ENCODE measurements at places on chromosomes 3 and 15. TPM values are rescaled to one million over a fixed set of nuclear protein-coding genes. Genes with fewer than 3 reads are reported as not detected.

The COMMD2 gene
- total RNA-seq, result 53.3 TPM

GRCh38 chr3:105722943-105723556, 145.8 kb downstream of the CBLB start:
- DNase-seq, result no peak

GRCh38 chr3:39960515-39961191, 151.2 kb downstream of the MYRIP start:
- DNase-seq, result no peak

DNA sequence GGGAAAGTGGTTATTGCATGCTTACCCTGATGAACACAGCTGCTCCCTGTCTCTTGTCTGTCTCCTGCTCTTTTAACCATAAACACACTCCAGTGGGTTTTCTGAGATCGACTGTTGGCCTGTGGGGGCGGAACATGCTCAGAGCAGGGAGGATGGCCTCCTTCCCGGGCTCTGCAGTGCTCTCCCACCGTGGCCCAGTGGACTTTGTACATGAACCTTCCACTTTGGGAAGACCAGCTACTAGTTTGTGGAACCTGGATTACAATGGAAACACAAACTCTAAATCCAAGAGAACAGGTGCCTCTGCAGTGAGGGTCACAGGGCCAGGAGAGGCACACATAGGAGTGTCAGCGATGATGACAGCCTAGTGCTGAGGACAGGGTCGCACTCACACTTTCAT, 56.5 kb downstream of the KLF13 start:
- DNase-seq, result no peak

GRCh38 chr15:57518779-57519405, 72.8 kb upstream of the MYZAP start:
- DNase-seq, result no peak

DNA sequence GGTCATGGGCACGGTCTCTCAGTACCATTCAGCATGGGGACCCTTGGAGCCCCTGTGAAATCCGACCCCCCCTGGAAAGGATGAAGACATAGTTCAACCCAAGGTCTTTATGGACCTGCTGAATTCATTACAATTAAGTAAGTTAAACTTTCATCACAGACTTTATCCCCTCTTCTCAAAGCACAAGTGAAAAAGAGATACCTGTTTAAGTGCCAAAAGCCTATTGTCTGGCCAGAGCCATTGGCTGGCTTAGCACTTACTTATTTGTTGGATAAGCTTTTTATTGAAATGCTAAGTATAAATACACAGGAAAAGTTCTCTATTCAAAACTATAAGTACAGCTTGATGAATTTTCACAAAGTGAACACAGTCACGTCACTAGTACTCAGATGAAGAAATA, 128.4 kb upstream of the NR2E3 start:
- no peak for DNase-seq

GRCh38 chr3:11641316-11641682, 2.4 kb downstream of the VGLL4 start:
- no peak for DNase-seq

The SMARCC1 gene
- 40.8 TPM for total RNA-seq

GRCh38 chr3:15336057-15336456, 3.7 kb upstream of the SH3BP5 start:
- no peak for DNase-seq

DNA sequence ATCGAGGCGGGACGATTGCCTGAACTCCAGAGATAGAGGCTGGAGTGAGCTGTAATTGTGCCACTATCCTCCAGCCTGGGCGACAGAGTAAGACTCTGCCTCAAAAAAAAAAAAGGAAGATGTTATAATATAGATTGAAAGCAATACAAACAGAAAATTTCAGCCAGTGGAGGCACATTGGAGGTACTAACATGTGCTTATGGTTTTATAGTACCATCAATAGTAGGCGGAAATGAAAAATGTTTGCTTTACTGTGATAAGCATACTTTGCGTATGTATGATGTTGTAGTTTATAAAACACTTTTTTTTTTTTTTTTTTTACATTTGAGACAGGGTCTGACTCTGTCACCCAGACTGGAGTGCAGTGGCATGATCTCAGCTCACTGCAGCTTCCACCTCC, 8.8 kb downstream of the RAD54L2 start:
- DNase-seq, result no peak

The PIERCE2 gene
- total RNA-seq, result 3.7 TPM

The DYNLT2B gene
- total RNA-seq, result 15.4 TPM

DNA sequence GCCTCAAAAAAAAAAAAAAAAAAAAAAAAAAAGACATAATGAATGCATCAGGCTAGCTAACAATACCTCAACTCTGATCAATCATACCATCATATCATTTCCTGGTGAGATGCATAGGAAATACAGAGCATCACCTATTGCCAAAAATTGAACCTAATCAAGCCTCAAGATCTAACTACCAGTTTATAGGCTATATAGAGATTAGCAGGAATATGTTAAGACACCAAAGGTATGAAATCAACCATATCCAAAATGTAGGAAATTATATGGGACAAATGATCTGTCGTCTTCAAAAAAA, 387 bp upstream of the VPS33B start:
- DNase-seq, result no peak

DNA sequence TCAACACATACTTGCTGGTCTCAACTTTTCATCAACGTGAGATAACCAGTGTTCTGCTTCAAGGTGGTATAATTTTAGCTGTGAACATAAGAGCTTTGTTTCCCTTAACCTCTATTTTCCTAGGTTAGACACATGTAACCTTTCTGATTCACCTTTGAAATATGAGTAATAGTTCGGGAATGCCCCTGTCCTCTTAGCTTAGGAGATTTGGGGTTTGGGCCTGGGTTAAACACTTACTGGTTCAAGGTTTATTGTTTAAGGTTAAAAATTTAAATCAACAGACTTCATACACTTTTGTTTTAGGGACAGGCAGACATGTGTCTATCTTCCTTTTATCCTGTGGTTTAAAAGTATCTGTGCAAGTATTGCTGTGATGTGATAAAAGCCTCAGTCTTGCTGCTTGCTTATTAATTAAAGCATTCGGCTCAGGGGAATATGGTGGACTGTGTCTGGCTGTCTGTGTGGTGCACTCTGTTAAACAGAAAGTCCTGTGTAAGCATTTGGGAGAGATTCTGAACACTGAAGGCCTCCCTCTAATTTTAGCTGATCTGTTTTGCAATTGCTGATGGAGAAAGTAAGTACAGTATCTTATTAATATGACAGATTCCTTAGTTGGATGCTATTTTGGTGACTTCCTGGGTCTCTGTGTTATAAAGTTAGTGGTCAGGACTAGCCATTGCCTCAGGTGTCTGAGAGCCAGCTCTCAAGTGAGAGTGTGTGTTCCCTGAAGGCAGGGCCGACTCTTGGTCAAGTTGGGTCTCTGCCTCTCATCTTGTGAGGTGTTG, 81.8 kb downstream of the USP13 start:
- no peak for DNase-seq

The ALDH1A3 gene
- total RNA-seq, result 1,090 TPM

DNA sequence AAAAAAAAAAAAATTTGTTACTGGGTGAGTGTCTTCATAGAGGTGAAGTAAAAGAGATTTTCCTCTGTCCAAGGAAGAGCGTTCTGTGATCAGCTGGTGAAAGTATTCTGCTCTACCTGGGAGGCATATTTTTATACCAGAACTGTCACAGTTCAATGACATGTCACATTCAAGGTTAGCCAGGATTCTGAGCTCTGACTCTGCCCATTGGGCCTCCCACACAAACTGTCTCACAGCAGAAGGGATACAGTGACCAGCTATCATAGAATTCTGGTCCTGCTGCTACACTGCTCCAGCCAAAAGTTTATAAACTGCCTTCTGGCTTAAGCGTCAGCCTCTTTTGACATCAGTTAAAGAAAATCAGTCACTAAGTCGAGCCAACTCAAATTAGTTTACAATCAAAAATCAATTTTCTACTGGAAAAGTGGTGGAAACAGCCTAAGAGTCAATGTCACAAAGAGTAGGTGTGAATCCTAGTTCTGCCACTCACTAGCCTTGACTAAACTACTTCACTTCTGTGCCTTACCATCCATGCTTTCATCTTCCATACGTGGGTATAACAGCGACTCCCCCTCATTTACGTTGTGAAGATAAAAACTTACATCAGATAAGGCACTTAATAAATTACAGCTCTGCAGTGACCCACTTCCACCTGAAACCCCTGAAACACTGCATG, 52.7 kb upstream of the DCUN1D1 start:
- no peak for DNase-seq

- DNase-seq, result no peak
Observed at GRCh38 chr15:84750583-84751092, 2.2 kb downstream of the ZNF592 start.

The ADGRG7 gene
- total RNA-seq, result 51.3 TPM

GRCh38 chr3:188554404-188554803, 400.4 kb downstream of the LPP start:
- DNase-seq, result peak; percentile 47

DNA sequence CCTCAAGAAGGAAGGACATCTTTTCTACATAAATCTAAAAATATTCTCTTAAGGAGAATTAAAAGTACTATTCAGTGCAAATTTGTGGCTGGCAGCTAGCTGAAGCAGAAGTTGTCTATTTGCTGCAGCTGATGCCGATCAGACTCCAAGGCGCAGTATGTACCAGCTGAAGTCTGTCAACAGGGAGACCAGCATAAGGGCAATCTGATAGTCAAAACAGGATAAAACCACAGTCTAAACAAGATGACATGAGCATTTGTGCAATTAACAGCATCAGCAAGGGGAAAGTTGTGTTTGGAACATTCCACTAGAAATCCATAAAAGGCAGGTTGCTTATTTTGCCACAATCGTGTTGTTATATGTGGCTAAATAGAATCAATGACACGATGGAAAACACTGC, 198.2 kb upstream of the ROBO2 start:
- DNase-seq, result no peak

DNA sequence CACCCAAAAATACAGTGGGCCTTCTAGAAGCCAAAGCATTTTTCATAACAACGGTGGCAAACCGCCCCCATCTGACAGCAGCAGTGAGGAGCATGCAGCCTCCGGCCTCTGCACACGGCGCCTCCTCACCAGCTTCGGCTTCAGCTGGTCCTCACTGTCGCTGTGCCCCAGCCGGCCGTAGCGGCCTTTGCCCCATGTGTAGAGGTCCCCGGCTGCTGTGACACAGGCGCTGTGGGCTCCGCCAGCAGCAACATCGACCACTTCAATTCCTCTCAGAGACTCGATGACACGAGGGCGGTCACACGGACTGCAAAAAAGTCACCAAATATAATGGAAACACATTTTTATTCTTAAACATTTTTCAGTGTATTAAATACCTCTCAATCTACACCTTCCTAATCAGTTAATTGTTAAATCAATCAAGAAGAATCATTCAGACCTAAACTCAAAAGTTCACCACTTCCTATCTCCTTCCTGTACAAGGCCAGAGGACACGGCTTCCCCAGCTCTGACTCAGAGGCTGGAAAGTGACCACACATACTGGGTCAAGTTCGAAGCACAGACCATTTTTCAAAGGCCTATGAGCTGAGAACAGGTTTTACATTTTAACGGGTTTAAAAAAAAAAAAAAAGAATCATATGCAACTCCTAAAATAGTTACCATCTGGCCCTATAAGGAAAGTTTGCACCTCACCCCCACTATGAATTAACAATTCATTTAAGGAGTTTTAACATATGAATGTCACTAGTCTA, 33.6 kb upstream of the OCA2 start:
- DNase-seq, result peak; percentile 24

The SEMA3G gene
- total RNA-seq, result not detected

DNA sequence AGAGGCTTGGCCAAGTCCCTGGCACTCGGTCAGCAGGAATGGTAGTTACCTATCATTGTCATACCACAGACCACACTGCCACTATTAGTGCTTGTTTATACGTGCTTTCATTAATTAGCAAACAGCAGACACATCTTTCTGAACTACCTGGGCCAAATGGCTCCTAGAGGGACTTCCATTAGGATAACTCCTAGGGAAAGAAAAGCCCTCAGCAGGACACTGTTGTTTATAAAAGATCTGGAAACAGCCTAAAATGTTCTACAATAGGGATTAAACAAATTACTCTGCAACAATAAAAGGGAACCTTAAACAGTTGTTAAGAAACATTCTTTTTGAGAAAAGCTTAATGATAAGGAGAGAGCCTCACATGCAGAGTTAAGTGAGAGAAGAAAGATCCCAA, 38.5 kb downstream of the ARHGEF3 start:
- DNase-seq, result no peak

- DNase-seq, result no peak
Observed at GRCh38 chr3:127167315-127168043, 25.5 kb upstream of the PRR23E start.

DNA sequence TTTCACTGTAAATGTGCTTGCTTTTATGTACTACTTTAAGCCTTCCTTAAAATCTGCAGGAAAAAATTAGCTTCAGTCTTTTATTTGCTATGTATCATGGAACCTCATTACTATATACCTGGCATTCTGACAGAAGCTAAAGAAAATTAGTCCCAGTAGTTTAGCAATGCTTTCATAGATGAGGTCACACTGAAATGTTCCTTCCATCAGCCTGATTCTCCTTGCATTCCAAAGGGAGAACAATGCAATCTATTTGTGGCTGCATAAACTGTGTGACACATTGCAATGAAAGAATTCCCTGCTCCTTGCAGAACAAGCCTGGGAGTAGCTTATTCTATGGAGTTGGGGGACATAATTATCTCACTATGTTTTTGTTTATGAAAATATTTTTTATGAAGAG, 691.5 kb upstream of the ARPP21 start:
- no peak for DNase-seq

- no peak for DNase-seq
Observed at GRCh38 chr15:71899674-71900073, 89.3 kb downstream of the NR2E3 start.

DNA sequence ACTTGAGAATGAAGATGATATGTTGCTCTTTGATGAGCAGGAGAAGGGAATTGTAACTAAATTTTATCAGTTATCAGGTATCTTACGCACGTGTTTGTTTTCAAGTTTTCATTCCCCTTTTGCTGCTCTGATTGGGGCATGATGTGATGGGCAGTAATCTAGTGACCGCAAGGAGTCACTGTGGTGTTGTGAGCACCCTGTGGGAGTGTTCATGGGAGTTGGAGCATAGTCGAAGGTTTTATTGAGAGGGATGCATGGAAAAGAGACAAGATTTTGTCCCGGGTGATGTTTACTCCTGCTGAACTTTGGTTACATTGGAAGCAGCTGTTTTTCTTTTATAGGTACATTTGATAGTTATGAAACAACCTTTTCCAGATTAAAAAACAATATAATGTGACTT, 2.1 kb downstream of the FAN1 start:
- DNase-seq, result no peak

The SNTN gene
- not detected for total RNA-seq

- DNase-seq, result no peak
Observed at GRCh38 chr3:143484846-143485512, 363.3 kb downstream of the SLC9A9 start.

- DNase-seq, result no peak
Observed at GRCh38 chr3:114697401-114697800, 403.6 kb downstream of the TIGIT start.

- no peak for DNase-seq
Observed at GRCh38 chr3:110790631-110791030, 281.0 kb upstream of the NECTIN3 start.

The TGM5 gene
- not detected for total RNA-seq

- peak; percentile 76 for DNase-seq
Observed at GRCh38 chr3:158768881-158769543, 32.8 kb upstream of the MFSD1 start.

Measured in MG63 (cell line).